ENCODE measurements at places on chromosomes 12 and 14.

GRCh38 chr14:30194741-30195148 lies 267.1 kb upstream of the PRKD1 start:
- peak; percentile 13 for DNase-seq

DNA sequence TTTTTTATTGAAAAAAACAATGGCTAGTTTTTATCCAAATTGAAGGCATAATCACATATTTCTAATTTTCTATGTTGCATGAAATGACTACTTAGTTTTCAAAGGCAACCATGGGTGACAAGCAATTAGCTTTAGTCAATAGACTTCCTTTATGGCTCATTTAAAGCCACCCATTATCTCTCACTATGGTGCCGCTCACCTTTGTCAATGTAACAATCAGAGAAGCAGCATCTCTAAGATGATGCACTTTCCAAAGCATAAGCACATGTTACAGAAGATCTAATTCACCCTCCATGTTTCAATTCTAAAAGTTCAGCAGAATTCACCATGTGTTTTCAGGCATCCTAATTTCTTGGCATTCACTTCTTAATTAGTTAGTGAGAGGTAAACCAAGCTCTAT lies 166.6 kb upstream of the RPL10L start:
- DNase-seq, result no peak

GRCh38 chr14:43471595-43471994 lies 1035.5 kb downstream of the FSCB start:
- DNase-seq, result no peak

DNA sequence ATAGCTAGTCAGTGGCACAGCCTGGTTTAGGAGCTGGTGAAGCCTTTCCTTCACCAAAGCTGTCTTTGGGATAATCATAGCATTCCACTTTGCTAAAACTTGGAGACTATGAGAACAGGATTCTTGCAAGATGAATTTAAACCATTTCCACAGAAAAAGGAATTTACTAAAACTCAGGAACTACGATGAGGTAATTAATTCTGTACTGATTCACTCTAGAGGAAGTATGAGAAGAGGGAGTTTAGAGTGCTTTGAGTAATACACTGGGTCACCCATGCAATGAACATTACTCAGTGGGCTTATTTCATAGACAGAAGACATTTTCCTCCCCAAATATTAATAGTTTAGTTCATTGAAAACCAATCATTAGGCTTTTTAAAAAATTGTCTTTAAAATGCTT lies 73.0 kb downstream of the RMST start:
- DNase-seq, result no peak

GRCh38 chr12:72790273-72790672 lies 518.1 kb downstream of the TRHDE start:
- DNase-seq, result no peak

DNA sequence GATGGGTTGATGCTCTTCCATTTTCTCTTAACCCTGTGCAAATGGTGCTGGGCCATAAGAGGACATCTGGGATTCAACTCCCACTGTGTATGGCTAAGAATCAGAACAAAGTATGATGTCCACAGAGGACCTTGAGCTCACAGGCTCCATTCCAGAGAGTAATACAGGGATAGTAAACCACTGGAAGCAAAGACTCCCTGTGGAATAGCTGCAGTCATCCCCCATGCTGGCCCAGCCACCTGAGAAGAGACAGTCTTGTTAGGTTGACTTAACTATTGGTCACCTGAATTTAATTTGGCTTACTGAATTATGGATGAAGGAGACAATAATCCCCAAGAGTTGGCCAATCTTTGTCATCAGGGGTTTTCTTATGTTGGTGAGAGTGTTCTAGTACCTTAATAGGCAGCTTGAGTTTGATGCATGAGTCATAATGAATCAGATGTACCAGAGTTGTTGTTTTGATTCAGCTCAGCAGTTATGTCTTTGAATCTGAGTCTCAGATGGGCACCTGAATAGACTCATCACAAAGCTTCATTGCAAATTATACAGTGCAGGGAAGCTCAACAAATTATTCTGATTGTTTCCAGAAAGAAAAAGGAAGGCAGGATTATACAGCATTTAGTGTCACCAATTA lies 122.7 kb downstream of the SSPN start:
- DNase-seq, result no peak

Measured in stomach (tissue), 19 donors.